ENCODE measurements at places on chromosomes 6 and 20. TPM values are rescaled to one million over a fixed set of nuclear protein-coding genes. Genes with fewer than 3 reads are reported as not detected.

DNA sequence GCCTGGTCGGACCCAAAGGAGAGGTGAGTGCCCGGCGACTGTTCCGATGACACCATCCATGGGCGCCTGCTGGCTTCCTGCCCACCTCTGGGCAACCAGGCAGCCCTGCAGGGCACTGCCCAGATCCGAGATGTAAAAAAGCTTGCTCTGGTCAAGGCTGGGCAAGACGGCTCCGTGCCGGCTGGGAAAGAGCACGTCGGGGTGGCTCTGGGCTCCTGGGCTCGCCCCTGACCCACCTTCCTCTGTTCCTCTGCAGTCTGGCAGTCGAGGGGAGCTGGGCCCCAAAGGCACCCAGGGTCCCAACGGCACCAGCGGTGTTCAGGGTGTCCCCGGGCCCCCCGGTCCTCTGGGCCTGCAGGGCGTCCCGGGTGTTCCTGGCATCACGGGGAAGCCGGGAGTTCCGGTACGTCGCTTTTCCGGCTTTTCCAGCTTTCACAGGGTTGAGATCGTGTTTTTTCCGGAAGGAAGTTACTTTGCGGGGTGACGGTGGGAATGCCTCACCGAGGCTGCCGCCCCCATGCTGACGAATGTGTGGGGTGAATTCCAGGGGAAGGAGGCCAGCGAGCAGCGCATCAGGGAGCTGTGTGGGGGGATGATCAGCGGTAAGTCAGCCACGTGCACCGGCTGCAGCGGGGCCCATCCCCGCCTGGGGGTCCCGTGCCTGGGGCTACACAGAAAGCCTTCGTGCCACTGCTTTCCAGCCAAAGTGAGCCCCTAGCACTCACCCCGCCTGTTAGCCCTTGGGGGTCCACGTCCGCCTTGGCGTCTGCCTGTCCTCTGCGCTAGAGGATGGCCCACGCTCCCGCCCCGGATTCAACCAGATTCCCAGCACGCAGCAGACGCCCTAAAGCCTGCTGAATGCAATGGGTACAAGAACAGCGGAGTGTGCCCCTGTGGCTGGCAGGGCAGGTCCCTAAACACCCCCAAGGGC lies 19.3 kb downstream of the COL9A3 start:
- DNase-seq: no peak

GRCh38 chr20:19361790-19362189 lies 149.3 kb downstream of the SLC24A3 start:
- DNase-seq: no peak

GRCh38 chr6:16674801-16675392 lies 86.4 kb downstream of the ATXN1 start:
- no peak for DNase-seq

DNA sequence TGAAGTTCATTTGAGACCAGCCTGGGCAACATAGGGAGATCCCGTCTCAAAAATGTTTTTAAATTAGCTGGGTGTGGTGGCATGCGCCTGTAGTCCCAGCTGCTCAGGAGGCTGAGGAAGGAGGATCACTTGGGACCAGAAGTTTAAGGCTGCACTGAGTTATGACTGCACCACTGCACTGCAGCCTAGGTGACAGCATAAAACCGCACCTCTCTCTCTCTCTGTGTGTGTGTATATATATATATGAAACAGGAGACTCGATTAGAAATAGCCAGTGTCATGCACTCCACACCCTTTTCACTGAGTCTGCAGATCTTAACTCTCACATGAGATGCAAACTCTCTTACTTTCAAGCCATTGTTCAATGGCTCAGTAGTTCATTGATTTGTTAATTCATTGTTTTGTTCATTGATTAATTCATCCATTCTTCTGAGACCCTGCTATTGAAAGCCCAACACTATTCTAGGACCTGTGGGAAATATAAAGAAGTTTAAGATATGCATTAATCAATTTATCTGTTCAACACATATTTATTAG lies 52.4 kb upstream of the MRPS10 start:
- no peak for DNase-seq

DNA sequence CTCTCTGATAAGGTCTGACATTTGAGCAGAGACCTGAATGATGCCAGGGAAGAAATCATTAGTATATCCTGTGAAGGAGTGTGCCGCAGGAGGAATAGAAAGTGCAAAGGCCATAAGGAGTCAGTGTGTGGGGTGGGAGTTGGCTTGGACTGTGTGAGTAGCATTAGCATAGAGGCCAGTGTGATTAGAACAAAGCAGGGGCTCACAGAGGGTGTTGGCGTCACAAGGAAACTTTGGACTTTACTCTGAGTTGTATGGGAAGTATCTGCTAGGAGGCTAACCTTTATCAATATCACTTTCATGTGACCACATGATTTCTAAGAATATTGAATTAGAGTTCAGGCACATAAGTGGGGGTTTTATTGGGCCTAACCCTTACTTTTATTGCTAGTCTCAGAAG lies 12.1 kb downstream of the TMEM200A start:
- no peak for DNase-seq

DNA sequence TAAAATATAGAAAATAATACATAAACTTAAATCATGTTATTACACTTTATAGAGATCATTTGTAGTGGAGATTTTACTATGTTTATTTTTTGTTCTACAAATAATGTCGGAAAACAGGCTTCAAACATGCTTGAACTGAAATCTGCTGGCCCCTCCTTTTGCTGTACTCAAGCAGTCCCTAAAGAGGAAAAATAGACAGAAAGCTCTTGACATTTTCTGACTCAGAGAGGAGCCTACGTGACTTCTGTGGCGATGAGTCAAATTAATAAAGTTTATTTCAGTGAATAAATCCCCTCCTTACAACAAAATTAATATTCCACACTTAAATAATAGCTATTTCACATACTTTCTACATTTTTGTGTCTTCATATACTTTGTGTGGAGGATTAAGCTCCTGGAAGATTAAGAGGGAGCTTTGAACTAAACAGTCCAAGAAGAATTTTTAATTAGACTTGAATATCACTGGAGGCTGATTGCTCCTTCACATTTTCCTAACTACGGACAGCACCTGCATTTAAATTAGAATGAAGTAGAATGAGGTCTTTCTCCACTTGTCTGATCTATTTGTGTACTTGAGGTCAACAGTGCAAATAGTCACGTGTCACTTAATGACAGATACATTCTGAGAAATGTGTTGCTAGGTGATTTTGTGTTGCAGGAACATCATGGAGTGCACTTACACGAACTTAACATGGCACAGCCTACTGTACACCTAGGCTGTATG lies 1.7 kb upstream of the TREM1 start:
- DNase-seq: no peak

GRCh38 chr6:87736809-87737540 lies 34.9 kb upstream of the AKIRIN2 start:
- no peak for DNase-seq

- DNase-seq: no peak
Observed at GRCh38 chr6:160226118-160226591, 32.5 kb downstream of the SLC22A2 start.

- DNase-seq: no peak
Observed at GRCh38 chr6:48036316-48036715, 74.7 kb downstream of the PTCHD4 start.

GRCh38 chr6:35223396-35223795 lies 9.6 kb downstream of the SCUBE3 start:
- no peak for DNase-seq

DNA sequence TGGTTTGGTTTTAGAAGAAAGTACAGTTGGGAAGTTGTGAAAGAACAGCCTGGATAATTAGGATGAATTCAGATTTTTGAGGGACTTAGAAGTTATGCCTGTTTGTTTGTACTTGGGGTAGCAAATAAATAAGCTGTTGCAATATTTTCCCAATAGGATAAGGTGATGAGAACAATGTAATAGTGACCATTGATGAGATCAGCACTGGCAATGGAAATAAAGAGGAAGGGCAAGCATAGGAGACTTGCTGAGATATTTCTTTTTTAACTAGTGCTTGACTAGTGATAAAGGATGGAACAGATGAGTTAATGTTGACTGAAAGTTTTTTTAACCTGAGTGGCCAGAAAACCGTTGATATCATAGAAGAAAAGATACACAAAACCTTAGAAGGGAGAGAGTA lies 498.8 kb downstream of the CDKAL1 start:
- DNase-seq: no peak

DNA sequence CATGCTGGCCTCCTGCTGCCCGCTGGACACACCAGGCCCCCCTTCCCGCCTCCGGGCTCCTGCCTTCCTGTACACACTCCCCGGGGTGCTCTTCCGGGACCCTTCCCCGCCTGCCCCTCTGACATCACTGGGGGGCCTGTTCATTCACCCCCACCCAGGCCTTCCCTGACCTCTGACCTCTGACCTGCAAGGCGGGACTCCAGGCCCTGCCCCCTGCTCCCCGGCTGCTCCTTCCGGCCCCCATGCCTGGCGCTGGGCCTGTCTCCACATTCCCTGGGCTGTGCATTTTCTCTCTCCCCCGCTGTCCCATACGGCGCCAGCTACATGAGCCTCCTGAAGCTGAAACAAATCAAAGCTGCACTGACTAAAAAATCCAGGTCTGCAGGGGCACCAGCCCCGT lies 71.6 kb upstream of the GATA5 start:
- DNase-seq: no peak

- no peak for DNase-seq
Observed at GRCh38 chr6:162857326-162857725, 129.6 kb downstream of the PACRG start.

DNA sequence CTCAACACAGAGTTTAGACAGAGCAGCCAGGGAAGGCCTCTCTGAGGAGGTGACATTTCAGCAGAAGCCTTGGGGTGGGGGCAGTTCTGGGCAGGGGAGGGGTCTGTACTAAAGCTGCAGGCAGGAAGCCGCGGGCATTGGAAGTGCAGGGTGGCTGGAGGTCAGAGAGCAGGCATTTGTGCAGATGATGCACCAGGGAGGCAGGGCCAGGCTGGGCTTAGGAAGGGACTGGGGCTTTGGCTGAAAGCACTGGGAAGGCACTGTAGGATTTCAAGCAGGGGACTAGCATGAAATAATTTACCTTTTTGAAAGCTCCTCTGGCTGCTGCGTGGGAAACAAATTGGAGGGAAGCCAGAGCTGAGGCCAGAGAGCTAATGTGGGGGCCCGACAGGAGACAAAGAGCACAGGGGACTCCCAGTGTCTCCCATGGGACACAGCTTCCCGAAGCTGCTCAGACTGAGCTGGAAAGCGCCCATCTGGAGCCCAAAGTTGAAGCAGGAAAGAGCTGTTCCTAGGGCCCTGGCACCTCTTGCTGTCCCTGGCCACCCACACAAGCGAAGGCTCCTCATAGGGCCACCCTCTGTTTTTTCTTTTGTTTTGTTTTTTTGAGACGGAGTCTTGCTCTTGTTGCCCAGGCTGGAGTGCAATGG lies 19.3 kb downstream of the ADA start:
- no peak for DNase-seq

- no peak for DNase-seq
Observed at GRCh38 chr6:106461084-106461483, 100.6 kb downstream of the CRYBG1 start.

DNA sequence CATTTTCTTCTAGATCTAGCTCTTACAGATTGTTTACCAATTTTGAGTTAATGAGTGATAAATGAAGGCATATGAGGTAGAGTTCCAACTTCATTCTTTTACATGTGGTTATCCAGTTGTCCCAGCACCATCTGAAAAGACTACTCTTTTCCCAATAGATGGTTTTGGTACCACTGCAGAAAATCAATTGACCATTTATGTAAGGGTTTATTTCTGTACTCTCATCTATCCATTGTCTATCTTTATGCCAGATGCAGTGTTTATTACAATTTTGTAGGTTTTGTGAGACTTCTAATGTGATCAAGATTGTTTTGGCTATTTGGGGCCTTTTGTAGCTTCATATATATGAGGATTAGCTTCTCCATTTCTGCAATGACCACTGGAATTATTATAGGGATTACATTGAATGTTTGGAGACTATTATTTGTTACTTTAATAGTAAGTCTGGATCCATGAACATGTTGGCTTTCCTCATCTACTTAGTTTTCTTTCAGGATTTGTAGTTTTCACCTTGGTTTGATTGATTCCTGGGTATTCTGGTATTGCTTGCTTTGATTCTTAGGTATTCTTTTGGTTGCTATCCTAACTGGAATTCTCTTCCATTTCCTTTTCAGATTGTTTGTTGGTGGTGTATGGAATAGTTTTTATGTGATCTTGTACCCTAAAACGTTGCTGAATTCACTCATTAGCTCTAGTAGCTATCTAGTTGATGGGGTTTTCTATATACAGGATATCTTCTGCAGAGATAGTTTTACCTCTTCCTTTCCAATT lies 10.4 kb downstream of the SNRPB start:
- DNase-seq: no peak

- DNase-seq: no peak
Observed at GRCh38 chr6:50128420-50129005, 78.8 kb upstream of the DEFB112 start.

- peak; percentile 22 for DNase-seq
Observed at GRCh38 chr6:90173262-90173925, 123.2 kb downstream of the BACH2 start.

DNA sequence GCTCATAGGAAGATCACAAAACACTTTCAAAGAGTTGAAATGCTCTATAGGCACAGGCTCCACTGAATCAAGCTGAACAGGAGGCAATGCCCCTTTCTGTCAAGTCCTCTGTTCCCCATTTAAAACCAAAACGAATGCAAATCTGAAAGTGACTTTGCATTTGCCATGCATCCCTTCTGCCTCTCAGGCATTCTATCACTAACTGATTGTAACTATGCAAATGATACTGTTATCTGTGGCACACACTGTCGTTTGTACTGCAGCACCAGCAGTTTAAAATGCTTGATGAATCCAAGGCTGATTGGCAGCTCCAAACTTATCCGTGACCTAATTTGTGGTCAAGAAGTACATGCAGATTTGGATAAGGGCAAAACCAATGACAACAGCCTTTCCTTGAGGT lies 1067.5 kb upstream of the MAP3K7 start:
- DNase-seq: no peak

GRCh38 chr20:25022680-25023079 lies 30.1 kb upstream of the APMAP start:
- DNase-seq: no peak

- DNase-seq: no peak
Observed at GRCh38 chr6:135148889-135149288, 32.2 kb upstream of the MYB start.

DNA sequence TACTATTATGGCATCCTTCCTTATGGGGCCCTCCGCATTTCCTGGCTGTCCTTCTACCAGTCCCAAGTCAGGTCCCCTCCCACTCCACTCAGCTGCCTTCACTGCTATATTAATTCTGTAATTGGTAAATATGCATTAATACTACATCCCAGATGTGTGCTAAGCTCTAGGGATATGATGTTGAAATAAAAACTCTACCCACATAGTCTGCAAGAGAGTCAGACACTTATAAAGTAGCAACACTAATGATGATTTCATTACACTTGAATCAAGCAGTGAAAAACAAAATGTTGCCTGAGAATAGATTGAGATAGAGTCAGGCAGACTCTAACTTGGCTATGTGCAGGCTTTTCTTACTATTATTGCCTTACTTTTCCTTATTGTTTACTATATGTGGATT lies 62.4 kb downstream of the AIG1 start:
- no peak for DNase-seq

The SNPH gene
- polyA plus RNA-seq: 6.6 TPM

The OXT gene
- not detected for polyA plus RNA-seq

The ADGRF1 gene
- not detected for polyA plus RNA-seq

The LHFPL5 gene
- not detected for polyA plus RNA-seq

The VSX1 gene
- not detected for polyA plus RNA-seq

The ZNF334 gene
- polyA plus RNA-seq: not detected

The TMC2 gene
- not detected for polyA plus RNA-seq

The CENPW gene
- 1.7 TPM for polyA plus RNA-seq

The OR2B6 gene
- not detected for polyA plus RNA-seq

The DEFB123 gene
- polyA plus RNA-seq: not detected

The SIRPB2 gene
- polyA plus RNA-seq: not detected

The KCNK15 gene
- polyA plus RNA-seq: not detected

The ISM1 gene
- 2.5 TPM for polyA plus RNA-seq
